SJSA1 (cell line): ENCODE measurements at places on chromosomes 6 and 20. TPM values are rescaled to one million over a fixed set of nuclear protein-coding genes. Genes with fewer than 3 reads are reported as not detected.
A peak's percentile ranks its signal among the peaks of the same experiment; 100 is the strongest.

DNA sequence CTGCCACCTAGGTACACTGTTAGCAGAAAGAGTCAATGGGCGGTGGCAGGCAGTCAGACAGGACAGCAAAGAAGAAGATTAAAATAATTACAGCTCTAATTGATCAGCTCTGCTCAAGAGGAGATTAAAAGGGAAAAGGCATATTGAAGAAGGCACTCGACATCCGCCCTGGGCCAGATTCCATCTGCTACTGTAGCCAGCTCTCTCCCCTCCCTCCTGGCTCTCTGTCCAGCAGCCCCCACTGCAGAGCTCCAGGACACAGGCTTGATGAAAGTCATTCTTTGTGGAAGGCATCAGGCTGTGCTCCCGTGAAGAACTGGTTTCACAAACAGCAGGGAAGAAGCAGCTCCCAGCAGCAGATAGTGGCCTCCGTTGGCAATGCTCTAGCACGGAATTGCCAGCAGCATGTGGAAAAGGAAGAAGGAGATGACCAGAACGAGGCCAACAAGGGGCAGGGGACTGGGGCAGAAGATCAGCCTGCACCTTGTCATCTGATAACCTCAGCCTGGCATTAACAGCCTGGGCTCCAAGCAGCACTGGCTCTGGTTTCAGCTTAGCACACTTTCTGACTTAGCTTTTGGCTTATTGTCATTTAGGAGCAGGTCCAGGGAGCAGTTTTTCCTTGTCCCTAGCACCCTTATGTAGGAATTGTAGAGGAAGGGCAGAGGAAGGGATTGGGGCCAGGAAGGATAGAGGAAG, 465.9 kb downstream of the KIF16B start:
- DNase-seq, result no peak
- H3K27ac ChIP-seq, result no peak overlapping the region
- peaks cover 19% of the 10 kb centered on the region for H3K4me1 ChIP-seq
- no peaks in the 10 kb centered on the region for H3K27me3 ChIP-seq

DNA sequence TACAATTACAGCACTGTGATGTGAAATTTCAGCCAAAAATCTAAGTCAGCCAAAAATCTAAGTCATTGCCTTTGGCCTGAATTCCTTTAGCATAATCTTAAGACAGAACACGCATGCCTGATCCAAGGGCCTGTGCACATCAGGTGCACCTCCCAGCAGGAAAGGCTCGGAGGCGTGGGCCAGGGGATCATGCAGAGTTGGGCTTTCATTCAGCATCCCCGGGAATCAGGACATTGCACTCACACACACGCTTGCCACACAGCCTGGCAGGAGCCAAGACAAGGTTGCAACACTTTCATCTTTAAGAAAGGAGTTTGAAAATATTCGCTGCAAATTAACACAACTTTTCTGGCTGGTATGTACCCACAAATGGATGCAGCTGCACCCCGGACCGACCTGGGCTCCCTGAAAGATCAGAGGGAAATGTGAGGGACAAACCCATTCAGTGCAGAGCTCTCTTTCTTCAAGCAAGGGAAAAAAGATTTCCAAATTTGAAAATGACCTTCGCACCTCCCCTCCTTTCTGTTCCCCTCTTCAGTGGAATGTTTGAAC, 48.8 kb downstream of the ERMARD start:
- no peak for DNase-seq
- peaks cover 33% of the 10 kb centered on the region for H3K27me3 ChIP-seq
- no peaks in the 10 kb centered on the region for H3K4me1 ChIP-seq
- no peak overlapping the region for H3K4me3 ChIP-seq
- no peaks in the 10 kb centered on the region for H3K36me3 ChIP-seq

DNA sequence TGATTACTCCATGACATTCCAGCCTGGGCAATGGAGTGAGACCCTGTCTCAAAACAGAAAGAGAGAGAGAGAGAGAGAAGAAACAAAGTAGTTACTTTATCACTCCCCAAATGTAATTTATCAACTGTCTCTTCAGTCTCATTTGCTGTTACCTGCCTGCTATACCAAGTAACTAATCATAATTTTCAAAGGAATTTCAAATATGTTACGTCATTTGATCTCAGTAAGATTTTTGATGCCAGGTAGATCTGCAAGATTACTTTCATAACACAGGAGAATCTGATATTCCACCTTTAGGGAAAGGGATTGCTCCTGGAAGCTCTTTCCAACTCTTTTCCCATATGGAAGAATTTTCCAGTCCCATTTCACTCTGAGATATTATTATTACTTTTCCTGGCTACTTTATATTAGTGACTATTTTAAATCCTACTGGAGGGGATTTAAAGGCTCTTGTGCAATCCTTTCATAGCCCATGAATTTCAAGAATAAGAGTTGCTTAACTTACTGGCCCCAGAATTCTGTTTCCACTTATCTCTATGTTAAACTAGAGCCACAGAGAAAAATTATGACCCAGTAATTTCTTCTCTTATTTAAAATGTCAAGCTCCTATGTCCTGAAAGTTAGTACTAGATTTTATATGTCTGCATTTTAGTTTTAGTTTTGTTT, 390.2 kb upstream of the FLRT3 start:
- no peaks in the 10 kb centered on the region for H3K4me1 ChIP-seq
- H3K4me3 ChIP-seq, result no peak overlapping the region
- no peaks in the 10 kb centered on the region for H3K27me3 ChIP-seq
- no peak overlapping the region for H3K27ac ChIP-seq
- no peaks in the 10 kb centered on the region for H3K36me3 ChIP-seq
- no peak for DNase-seq

GRCh38 chr6:112827793-112828192, 480.7 kb downstream of the RFPL4B start:
- H3K27me3 ChIP-seq, result no peaks in the 10 kb centered on the region
- H3K36me3 ChIP-seq, result no peaks in the 10 kb centered on the region
- no peak overlapping the region for H3K4me3 ChIP-seq
- H3K4me1 ChIP-seq, result no peaks in the 10 kb centered on the region

DNA sequence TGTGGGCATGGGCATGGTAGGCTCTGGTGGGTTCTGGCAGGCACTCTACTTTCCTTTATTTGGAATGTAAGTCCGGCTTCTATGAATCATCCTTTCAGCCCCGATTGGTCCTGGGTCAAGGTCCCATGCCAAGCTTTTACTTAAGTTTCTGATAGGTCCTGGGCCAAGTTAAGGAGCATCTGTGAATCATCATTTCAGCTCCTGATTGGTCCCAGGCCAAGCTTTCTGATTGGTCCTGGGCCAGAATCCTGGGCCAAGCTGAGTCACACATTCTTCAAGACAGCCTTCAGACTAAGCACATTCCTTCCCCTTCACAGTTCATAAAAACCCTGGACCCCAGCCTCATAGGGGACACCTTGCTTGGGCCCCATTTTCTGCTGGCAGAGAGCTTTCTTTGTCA, 231.0 kb upstream of the EYS start:
- no peaks in the 10 kb centered on the region for H3K36me3 ChIP-seq
- no peak for DNase-seq
- no peaks in the 10 kb centered on the region for H3K4me1 ChIP-seq
- H3K27ac ChIP-seq, result no peak overlapping the region
- no peaks in the 10 kb centered on the region for H3K27me3 ChIP-seq

GRCh38 chr20:41830702-41831101, 212.5 kb upstream of the CHD6 start:
- H3K36me3 ChIP-seq, result no peaks in the 10 kb centered on the region
- H3K4me1 ChIP-seq, result no peaks in the 10 kb centered on the region
- H3K4me3 ChIP-seq, result no peak overlapping the region

GRCh38 chr6:6591778-6592465, 3.4 kb downstream of the LY86 start:
- H3K4me3 ChIP-seq, result no peak overlapping the region
- no peaks in the 10 kb centered on the region for H3K36me3 ChIP-seq
- H3K27me3 ChIP-seq, result no peaks in the 10 kb centered on the region

DNA sequence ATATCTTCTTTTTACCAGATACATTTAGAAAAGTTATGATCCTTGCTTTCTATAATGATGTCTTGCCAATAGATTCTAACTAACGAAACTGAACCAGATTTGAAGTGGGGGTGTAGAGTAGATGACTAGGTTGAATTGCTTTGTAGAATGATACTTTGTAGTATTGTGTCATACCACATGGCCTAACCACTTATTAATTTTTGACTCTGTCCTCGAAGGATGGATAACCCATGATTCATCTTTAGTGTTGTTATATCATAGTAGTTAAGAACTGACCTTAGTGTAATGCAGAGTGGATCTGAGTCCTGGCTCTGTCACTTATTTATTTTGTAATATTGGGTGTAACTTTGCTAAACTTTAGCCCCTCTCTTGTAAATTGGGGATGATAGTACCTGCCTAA, 4.5 kb downstream of the PHF3 start:
- no peak overlapping the region for H3K4me3 ChIP-seq
- H3K27ac ChIP-seq, result no peak overlapping the region
- peaks cover 10% of the 10 kb centered on the region for H3K4me1 ChIP-seq
- no peaks in the 10 kb centered on the region for H3K27me3 ChIP-seq

GRCh38 chr20:45218124-45218523, 3.0 kb upstream of the SEMG2 start:
- no peak for DNase-seq
- peaks cover 11% of the 10 kb centered on the region; the same call in 1 of the 2 replicates for H3K27me3 ChIP-seq
- H3K4me1 ChIP-seq, result no peaks in the 10 kb centered on the region
- H3K27ac ChIP-seq, result no peak overlapping the region
- H3K36me3 ChIP-seq, result no peaks in the 10 kb centered on the region
- no peak overlapping the region for H3K4me3 ChIP-seq

- no peak for DNase-seq
- no peak overlapping the region for H3K27ac ChIP-seq
- H3K4me3 ChIP-seq, result no peak overlapping the region
These were observed 17.5 kb upstream of the ZNF831 start for GRCh38 chr20:59145924-59146779.

DNA sequence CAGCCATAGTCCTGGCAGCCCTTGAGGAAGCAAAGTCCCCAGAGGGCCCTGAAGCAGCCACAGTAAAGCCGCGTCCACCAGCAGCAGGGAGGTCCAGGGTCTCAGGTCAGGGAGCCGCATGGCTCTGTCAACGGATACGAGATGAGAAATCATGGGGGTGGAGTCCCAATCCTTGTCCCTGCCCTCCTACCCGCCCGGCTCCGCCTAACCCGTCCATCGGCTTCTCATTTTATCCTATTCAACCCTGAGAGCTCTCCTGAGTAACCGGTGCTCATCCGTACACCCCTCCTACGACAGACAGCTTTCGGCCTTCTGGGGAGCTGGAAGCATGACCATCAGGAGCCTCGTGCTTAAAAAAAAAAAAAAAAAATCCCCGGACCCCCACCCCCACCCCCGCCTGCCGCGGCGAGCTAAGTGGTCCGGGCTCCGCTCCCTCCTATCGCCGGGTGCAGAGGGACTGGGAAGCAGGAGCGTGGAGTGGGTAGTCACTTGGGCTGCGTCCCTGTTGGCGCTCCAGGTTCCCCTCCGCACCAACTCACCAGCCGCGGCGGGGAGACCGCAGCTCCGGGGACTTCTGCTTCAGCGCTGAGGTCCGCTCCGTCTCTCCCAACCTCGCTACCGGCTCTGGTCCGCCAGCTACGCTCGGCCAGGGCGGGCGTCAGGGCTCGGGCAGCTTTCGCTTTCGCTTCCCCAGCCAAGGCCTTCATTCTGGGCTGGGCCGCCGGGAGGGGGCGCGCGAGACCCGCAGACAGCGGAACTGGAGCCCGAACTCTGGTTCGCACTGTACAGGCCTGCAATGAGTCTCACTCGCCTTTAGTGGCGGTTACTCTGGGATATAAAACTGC, at the start of gene TAP2:
TSS of gene TAP2 (minus strand) at position 626 of the 845 bp plus-strand sequence. CDS start at position 120, 506 bp downstream.
- no peaks in the 10 kb centered on the region for H3K27me3 ChIP-seq
- peak within 1 kb of the TSS; percentile 68 for H3K4me3 ChIP-seq
- DNase-seq, result peak; percentile 95
- H3K36me3 ChIP-seq, result peaks cover 72% of the 10 kb centered on the region

- no peak overlapping the region for H3K4me3 ChIP-seq
- peaks cover 93% of the 10 kb centered on the region for H3K36me3 ChIP-seq
- H3K27me3 ChIP-seq, result no peaks in the 10 kb centered on the region
- no peak overlapping the region for H3K27ac ChIP-seq
- no peak for DNase-seq
- H3K4me1 ChIP-seq, result peaks cover 22% of the 10 kb centered on the region
These were observed 8.0 kb downstream of the PGM3 start for GRCh38 chr6:83185096-83185495.

DNA sequence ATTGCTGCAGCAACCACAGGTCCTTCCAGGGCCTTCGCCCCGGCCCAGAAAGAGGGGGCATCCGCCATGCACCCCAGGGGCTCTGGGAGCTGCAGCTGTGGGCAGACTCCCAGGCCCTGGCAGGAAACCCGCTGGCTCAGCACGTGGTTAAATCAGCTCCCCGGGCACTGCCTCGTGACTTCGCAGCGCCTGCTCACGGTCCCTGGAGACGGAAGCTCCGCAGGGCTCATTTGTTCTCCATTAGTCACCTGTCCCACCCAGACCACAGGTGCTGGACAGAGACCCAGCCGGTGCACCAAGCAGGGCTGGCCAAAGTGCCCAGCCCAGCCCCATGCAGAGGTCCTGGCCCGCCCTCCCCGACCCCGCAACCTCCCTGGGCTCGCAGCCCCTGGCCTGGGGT, 14.7 kb downstream of the KCNQ2 start:
- no peaks in the 10 kb centered on the region for H3K36me3 ChIP-seq
- no peak for DNase-seq
- H3K27me3 ChIP-seq, result peaks cover 76% of the 10 kb centered on the region
- no peak overlapping the region for H3K27ac ChIP-seq
- H3K4me3 ChIP-seq, result no peak overlapping the region
- H3K4me1 ChIP-seq, result peaks cover 3% of the 10 kb centered on the region

DNA sequence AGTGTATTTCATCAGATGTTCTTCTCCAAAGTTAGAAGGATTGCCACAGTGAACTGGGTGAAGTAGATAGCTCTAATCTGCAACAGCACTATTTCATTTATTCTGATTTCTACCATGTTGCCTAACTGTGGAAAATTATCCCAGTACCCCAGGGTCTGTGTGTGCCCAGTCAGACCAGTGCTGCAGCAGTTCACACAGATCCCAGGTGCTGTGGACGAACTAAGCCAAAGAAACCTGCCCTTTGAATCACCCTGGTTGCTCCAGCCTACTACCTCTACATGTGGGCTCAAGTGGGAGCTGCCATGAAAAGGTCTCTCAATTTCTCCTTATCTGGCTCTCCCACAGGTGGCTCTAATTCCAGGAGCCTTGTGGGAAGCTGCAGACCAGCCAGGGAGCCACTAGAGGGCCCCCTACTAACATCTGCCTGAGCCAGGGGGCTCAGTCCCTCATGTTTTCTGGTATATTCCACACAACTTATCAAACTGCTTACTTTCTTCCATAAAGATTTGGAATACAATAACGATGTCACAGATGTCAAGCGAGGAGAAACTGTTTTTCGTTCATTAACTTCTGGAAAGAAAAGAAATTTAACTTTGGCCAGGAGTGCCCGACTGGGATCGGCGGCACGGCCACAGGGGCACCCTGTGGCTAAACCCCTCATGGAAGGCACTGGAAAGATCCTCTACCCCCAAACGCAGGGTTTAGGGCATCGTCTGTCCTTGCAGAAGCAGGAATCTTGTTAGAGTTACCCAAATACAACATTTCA, 31.6 kb upstream of the LY86 start:
- DNase-seq, result no peak
- H3K27me3 ChIP-seq, result no peaks in the 10 kb centered on the region
- no peak overlapping the region for H3K4me3 ChIP-seq

- H3K27ac ChIP-seq, result peak overlapping the region; percentile 5; the same call in 1 of the 2 replicates
- peak overlapping the region; percentile 30 for H3K4me3 ChIP-seq
- no peaks in the 10 kb centered on the region for H3K36me3 ChIP-seq
- no peak for DNase-seq
- H3K27me3 ChIP-seq, result peaks cover 40% of the 10 kb centered on the region
These were observed 20.6 kb upstream of the NFATC2 start for GRCh38 chr20:51563174-51563485.

The CHRNA4 gene
- not detected in 2 replicates for total RNA-seq

The LY6G5B gene
- total RNA-seq, result 0.19 and 1.6 TPM in 2 replicates

The POM121L2 gene
- not detected in 2 replicates for total RNA-seq

The TRIM10 gene
- total RNA-seq, result not detected in 2 replicates

The TTK gene
- total RNA-seq, result 82.3 and 112 TPM in 2 replicates

The KIFC1 gene
- total RNA-seq, result 95.5 and 120 TPM in 2 replicates

The SNTA1 gene
- total RNA-seq, result 41.8 and 44.4 TPM in 2 replicates
